Stimulated activated CD4-positive, alpha-beta T cell treated with anti-CD3 and anti-CD28 coated beads, Interleukin-15, amount 100 ng/mL, for 48 hours (primary cell): ENCODE measurements at places on chromosomes 7 and 10.

DNA sequence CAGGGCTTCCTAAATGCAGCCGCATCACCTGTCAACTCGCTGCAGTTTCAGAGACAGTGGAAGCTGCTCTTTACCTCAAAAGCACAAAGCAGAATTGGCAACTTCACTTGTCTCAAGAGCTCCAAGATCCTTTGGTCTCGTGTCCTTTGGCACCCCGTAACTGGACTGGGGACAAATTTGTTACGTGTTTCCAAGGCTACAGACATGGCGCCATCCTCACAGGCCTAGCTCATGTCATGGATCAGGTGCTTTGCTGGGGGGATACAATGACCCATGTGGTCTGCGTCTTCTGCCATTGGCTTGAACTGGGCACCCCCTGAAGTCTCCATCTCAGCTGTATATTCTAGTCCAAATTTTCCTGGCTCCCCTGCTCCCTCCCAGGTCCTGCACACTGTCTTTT lies 48.6 kb downstream of the CHST3 start:
- DNase-seq: no peak

- no peak for DNase-seq
Observed at GRCh38 chr10:66695046-66695445, 230.8 kb upstream of the LRRTM3 start.

GRCh38 chr10:3354174-3354900 lies 181.8 kb upstream of the PITRM1 start:
- no peak for DNase-seq

DNA sequence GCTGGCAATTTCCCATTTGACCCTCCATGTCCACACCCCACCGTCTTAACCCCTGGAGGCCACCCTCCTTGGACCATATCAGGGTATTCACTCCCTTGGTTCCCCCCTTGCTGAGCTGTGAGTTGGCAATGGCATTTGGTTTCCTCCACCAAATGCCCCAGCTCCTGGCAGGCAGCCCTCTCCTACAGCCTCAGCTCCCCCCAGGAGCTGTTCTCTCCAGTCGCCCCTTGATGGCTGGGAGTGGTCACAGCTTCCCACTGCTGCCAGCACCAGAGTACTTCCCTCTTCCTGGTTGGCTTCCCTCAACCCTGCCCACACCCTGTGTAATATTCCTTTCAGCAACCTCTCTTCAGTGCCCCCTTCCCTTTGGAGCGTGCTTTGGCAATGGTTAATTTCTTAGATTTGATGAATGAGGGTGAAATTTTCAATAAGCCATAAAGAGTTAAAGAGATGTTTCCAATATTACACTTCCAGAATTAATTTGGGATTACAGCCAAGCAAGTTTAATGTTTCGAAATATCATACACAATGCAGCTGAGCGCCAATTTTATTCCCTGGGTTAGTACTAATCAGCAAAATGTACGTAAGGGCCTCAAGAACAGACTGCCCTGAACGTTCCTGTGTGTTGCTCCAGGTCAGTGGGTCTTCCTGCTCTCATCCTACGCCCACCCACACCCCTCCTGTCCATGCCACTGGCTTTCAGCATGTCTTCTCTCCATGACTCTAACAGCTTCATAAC lies 207.1 kb upstream of the NFE2L3 start:
- no peak for DNase-seq

DNA sequence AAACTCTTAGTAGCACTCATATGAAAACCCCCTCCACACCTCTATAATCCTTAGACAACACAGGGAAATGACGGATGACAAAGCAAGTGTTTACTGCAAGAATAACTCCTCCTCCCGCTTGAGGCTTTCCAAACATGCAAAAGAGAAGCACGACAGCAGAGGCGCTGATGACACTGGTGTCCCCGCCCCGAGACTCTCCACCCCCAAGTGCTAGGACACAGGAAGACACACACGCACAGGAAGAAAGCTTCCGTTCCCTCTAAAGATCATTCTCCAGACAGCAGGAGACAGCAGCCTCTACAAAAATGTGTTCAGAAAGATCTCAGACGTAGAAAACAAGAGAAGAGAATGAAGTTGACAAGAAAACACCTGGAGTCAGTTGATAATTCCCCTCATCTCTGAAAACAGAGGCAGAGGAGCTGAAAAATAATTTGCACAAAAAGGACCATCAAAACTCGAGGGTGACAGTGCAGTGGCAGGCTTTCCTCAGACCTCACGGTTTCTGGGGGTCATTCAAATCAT lies 90.2 kb downstream of the DLG5 start:
- peak; percentile 54 for DNase-seq

- DNase-seq: no peak
Observed at GRCh38 chr7:92333866-92334265, 88.1 kb downstream of the ANKIB1 start.

GRCh38 chr7:288671-289101 lies 1.3 kb upstream of the FOXL3 start:
- no peak for DNase-seq

GRCh38 chr7:82325416-82325815 lies 118.2 kb downstream of the CACNA2D1 start:
- no peak for DNase-seq

DNA sequence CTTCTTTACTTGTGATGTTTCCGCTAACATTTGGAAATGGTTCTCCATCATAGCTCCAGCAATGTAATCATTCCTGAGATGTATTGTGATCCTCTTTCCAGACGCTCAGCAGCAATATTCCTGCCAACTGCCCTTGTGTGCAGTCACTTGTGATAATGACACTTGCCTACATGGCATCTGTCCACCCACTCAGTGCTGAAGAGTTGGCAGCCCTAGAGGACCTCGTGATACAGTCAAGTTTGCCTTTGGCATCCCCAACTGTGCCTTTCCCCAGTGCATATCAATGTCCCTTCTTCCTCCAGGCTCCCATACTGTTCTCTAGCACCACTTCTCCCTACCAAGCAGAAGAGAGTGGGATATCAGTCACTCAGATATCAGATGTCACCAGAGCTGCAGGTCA lies 64.9 kb downstream of the MYOF start:
- no peak for DNase-seq

DNA sequence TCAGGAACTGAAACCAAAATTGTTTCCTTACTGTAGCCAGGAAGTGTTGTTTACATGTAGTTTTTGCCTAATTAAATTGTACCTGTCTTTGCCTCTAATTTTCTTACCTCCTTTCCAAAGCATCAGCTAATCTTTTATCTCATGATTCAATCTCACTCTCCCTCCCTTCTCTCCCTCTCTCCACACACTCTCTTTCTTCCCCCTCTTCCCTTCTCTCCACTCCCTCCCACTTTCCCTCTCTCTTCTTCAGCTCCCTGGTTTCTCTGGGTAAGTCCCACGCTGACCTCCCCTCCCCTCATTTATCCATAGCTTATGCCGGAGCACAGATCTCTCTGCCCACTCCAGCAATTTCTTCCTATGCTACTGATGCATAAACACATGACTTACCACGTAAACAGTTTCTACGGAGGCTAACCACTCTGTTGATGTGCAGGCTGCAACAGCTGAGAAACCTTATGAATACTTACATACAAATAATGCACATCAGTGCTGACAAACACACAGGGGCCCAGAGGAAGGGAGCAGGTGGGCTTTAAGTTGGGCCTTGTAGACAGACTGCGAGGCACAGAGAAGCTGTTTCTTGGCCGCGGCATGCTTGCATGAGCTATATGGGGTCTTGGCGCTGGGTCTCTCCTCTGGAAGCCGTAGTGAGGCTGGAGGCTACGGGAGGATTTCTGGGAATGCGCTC lies 174.4 kb upstream of the PLXNA4 start:
- DNase-seq: no peak

DNA sequence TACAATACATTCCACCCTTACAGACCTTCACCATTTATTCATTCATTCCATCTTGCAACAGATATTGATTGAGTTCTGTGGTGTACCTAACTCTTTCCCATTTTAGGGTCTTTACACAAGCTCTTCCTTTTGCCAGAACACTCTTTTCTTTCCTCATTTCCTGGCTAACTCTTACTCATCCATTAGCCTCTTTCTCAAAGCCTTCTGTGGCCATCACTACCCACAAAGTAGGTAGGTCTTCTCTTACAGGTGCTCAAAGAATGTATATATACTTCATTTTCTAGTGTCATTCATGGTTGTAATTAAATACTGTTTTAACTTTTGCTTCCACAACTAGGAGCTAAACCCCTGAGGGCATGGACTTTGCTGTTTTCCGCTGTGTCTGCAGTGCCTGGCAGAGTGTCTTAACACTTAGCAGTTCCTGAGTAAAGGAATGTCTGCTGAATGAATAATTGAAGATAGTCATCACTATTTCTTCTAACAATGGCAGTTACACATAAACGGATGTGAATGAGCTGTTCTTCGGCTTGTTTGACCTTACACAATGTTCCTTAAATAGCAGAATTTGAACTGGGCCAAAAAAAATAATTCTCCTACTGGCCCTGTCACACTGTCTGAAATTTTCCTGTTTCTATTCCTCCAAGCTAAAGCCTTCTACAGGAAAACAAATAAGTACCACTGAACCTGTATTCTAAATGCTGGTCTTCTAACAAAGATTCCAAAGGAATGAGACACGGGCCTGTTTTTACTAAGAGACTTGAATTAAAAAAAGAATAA lies 15.1 kb downstream of the BCAP29 start:
- DNase-seq: no peak

GRCh38 chr7:130956417-130957136 lies 222.6 kb upstream of the KLF14 start:
- DNase-seq: no peak

- no peak for DNase-seq
Observed at GRCh38 chr7:155754165-155754564, 58.1 kb downstream of the SHH start.

DNA sequence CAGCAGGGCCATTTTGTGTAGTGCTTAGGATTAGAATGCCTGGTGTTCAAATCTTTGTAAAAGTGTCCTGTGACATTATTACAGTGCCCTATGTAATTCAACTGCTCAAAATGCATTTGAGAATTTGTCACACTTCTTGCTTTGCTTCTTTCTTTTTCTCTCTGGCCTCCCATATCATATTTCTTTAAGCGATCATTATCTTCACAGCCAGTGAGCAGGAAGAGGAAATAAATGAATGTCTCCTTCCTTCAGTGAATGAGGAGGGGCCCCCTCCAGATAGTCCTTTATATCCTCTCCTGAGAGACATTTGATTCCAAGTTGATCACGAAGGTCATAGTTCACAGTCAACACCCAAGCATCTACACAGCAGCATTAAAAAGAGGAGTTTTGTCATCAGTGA lies 425.1 kb upstream of the NPVF start:
- DNase-seq: no peak

GRCh38 chr10:46523962-46524471 lies 32.4 kb downstream of the GPRIN2 start:
- DNase-seq: no peak

GRCh38 chr7:147771344-147771743 lies 819.2 kb upstream of the C7orf33 start:
- no peak for DNase-seq

GRCh38 chr10:114990586-114990985 lies 52.6 kb downstream of the TRUB1 start:
- DNase-seq: no peak

DNA sequence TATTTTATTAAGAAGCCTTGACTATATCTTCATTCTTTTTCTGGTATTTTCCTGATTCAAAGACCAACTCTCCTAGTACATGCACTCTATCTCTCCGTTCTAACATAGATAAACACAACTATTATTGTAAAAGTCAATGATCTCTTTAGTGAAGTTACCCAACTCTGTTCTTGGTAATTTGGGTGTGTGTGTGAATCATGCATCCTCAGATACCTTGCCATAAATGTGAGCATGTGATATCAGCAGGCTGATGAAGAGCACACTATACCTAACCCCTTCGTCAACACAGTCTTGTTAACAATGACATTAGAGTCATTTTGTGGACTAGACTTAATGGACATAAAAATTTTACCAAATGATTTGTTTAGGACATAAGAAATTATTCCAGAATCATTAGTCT lies 1122.1 kb downstream of the XPNPEP1 start:
- DNase-seq: no peak

GRCh38 chr10:4426866-4427265 lies 399.1 kb upstream of the AKR1E2 start:
- DNase-seq: no peak

- no peak for DNase-seq
Observed at GRCh38 chr7:106980358-106980685, 64.2 kb upstream of the PRKAR2B start.

- DNase-seq: no peak
Observed at GRCh38 chr7:120735791-120736190, 122.2 kb downstream of the TSPAN12 start.

- no peak for DNase-seq
Observed at GRCh38 chr7:151430391-151431205, 9.3 kb downstream of the CRYGN start.

DNA sequence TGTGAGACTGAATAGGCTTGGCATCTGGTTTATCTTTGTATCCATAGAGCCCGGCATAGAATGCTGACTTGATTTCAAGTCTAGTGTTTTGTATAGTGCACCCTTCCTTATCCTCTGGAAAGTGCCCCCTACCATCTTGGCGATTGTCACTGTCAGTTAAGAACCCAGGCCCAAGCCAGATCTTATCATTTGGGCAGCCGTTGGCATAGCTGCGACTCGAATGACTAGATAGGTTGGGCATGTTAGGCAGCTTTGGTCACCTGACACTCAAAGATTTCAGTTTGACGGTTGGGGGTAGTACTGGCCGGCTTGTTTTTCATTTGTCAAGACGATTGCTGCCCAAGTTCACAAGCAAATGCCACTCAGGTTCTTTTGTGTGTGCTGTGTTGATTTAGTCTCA lies 6.6 kb downstream of the NIPSNAP2 start:
- DNase-seq: no peak

- no peak for DNase-seq
Observed at GRCh38 chr7:105718511-105718925, 137.2 kb upstream of the EFCAB10 start.

DNA sequence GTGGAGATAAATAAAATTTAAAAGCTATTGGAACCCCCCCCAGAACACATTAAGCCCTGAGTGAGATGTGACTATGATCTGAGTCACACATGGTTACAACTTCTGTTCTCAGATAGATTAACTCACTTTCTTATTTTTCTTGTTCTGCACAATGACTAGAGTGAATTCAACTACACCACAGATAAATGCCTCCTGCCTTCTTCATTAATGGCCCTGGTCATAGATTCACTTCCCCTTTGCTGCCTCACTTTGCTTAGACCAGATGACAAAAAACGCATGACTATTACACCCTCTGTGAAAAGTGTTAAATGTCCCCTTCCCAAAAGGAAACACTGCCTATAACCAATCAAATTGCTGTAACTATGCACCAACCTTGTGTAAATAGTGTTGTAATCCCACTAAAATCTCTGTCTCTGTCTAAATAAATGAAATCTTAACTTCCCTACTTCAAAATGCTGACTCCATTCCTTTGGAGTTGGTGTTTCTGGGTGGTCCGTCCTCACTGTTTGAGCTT lies 49.4 kb downstream of the AKR1D1 start:
- DNase-seq: no peak
